WTC11 (cell line): ENCODE measurements at places on chromosomes 7 and 10. TPM values are rescaled to one million over a fixed set of nuclear protein-coding genes. Genes with fewer than 3 reads are reported as not detected.

DNA sequence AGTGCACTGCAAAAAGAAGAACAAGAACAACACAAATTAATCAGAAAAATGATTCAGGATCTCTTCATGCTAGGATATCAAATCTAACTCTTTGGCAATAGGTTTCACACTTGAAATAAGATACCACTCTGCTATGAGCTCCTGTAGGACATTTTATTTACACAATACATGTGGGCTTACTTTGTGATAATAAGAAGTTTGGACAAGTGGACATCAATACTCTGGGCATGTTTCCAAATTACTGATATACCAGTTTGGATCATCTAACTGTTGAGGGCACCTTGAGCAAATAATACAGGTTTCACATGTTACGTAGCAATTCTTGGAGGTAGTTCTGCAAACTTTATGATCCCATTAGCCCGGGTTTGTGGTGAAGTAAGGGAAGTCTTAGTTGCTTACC is 59.8 kb downstream of the CPVL start:
- no peak for DNase-seq
- H3K4me3 ChIP-seq, result no peak overlapping the region
- H3K27me3 ChIP-seq, result no peaks in the 10 kb centered on the region
- no peak overlapping the region for H3K27ac ChIP-seq
- H3K4me1 ChIP-seq, result peaks cover 16% of the 10 kb centered on the region
- peaks cover 4% of the 10 kb centered on the region; the same call in 1 of the 2 replicates for H3K36me3 ChIP-seq

DNA sequence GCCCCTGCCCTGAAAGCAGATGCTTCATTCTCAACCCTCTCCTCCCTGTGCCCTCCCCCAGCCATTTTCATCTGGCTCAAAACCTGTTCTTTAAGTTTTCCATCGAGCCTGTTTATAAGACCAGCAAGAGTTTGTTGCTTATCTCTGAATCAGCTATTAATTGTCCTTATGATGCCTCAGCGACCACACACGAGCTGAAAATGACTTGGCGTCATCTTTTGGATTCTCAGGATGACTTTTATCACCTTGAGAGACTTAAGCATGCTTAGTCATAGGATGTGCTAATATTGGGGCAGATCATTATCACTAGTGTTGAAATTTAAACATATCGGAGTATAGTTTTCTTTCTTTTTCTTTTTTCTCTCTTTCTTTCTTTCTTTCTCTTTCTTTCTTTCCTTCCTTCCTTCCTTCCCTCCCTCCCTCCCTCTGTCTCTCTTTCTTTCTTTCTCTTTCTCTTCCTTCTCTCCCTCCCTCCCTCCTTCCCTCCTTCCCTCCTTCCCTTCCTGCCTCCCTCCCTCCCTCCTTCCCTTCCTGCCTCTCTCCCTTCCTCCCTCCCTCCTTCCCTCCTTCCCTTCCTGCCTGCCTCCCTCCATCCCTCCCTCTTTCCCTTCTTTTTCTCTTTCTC is 184.5 kb downstream of the PHTF2 start:
- no peaks in the 10 kb centered on the region for H3K36me3 ChIP-seq
- no peaks in the 10 kb centered on the region for H3K27me3 ChIP-seq
- DNase-seq, result no peak
- 0 out of 2 replicates have a peak, but pooled peaks cover 4% of the 10 kb centered on the region for H3K4me1 ChIP-seq
- no peak overlapping the region for H3K4me3 ChIP-seq

Gene STEAP1B
- total RNA-seq, result 5.4 to 6.3 TPM (median 5.5 TPM) in 3 replicates

DNA sequence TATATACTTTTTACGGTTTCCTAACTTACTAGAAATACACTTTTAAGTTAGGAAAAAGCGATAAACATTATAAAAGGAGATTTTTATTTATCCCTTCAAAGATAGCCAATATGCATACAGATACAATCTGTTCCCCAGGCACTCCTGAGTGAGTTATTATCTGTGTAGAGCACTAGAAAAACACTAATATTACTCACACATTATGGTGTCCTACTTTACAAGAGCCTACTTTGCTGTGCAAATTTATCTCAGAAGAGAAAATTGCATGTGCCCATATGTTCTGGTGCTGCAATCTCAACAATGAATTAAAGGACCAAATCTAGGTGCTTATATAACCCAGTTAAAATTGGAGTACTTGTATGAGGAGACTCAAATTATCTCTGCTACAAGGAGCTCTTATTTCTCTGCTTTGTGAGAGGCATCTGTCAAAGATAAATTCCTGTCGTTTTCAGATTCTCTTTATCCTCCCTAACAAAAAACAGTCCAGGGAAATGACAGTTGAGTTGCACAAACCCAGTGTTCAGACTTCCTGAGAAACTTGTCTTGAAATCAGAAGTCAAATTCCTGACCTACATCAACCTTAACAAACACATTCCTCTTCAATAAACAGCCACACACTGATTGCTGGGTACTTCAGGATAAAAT is 28.9 kb downstream of the CPA1 start:
- H3K27me3 ChIP-seq, result no peaks in the 10 kb centered on the region
- no peak for DNase-seq
- H3K4me3 ChIP-seq, result no peak overlapping the region
- no peak overlapping the region for H3K27ac ChIP-seq
- no peaks in the 10 kb centered on the region for H3K4me1 ChIP-seq

GRCh38 chr7:110373859-110374258 is 717.1 kb upstream of the LRRN3 start:
- no peak for DNase-seq
- no peak overlapping the region for H3K27ac ChIP-seq
- H3K36me3 ChIP-seq, result no peaks in the 10 kb centered on the region
- H3K4me1 ChIP-seq, result peaks cover 8% of the 10 kb centered on the region; the same call in 1 of the 2 replicates
- H3K27me3 ChIP-seq, result no peaks in the 10 kb centered on the region
- H3K4me3 ChIP-seq, result no peak overlapping the region

Gene GSTK1
- 30.1 to 40.1 TPM (median 37.7 TPM) in 3 replicates for total RNA-seq

GRCh38 chr7:94660006-94660405 is 4.1 kb upstream of the SGCE start:
- DNase-seq, result no peak
- H3K27me3 ChIP-seq, result peaks cover 7% of the 10 kb centered on the region
- peaks cover 12% of the 10 kb centered on the region for H3K4me1 ChIP-seq

- peaks cover 23% of the 10 kb centered on the region for H3K4me1 ChIP-seq
- DNase-seq, result peak; percentile 55
- H3K4me3 ChIP-seq, result peak within 1 kb of the TSS; percentile 74
- H3K36me3 ChIP-seq, result no peaks in the 10 kb centered on the region
- H3K27me3 ChIP-seq, result peaks cover 48% of the 10 kb centered on the region
Measured at GRCh38 chr7:12570534-12571461, at the start of gene SCIN. TSS of gene SCIN (plus strand) at chr7:12570720. CDS start at chr7:12570787, 67 bp downstream.

GRCh38 chr10:19775296-19775695 is 40.9 kb upstream of the PLXDC2 start:
- no peak overlapping the region for H3K4me3 ChIP-seq
- peaks cover 2% of the 10 kb centered on the region; the same call in 1 of the 2 replicates for H3K4me1 ChIP-seq
- no peak for DNase-seq
- no peaks in the 10 kb centered on the region for H3K27me3 ChIP-seq
- no peaks in the 10 kb centered on the region for H3K36me3 ChIP-seq

- no peak overlapping the region for H3K4me3 ChIP-seq
- no peak overlapping the region; the same call in 1 of the 2 replicates for H3K27ac ChIP-seq
- peaks cover 21% of the 10 kb centered on the region for H3K36me3 ChIP-seq
- no peaks in the 10 kb centered on the region for H3K4me1 ChIP-seq
- no peaks in the 10 kb centered on the region for H3K27me3 ChIP-seq
Measured at GRCh38 chr7:22622116-22622785, 104.7 kb upstream of the IL6 start.

- H3K4me3 ChIP-seq, result peak within 1 kb of the TSS; percentile 72
- H3K4me1 ChIP-seq, result no peaks in the 10 kb centered on the region
- DNase-seq, result peak; percentile 82
- H3K27ac ChIP-seq, result no peak within 1 kb of the TSS
- peaks cover 10% of the 10 kb centered on the region for H3K36me3 ChIP-seq
- H3K27me3 ChIP-seq, result peaks cover 12% of the 10 kb centered on the region
Measured at GRCh38 chr10:133357285-133358161, at the start of gene FUOM. TSS of gene FUOM (minus strand) at chr10:133358019. CDS start at chr10:133358007, 12 bp downstream.

DNA sequence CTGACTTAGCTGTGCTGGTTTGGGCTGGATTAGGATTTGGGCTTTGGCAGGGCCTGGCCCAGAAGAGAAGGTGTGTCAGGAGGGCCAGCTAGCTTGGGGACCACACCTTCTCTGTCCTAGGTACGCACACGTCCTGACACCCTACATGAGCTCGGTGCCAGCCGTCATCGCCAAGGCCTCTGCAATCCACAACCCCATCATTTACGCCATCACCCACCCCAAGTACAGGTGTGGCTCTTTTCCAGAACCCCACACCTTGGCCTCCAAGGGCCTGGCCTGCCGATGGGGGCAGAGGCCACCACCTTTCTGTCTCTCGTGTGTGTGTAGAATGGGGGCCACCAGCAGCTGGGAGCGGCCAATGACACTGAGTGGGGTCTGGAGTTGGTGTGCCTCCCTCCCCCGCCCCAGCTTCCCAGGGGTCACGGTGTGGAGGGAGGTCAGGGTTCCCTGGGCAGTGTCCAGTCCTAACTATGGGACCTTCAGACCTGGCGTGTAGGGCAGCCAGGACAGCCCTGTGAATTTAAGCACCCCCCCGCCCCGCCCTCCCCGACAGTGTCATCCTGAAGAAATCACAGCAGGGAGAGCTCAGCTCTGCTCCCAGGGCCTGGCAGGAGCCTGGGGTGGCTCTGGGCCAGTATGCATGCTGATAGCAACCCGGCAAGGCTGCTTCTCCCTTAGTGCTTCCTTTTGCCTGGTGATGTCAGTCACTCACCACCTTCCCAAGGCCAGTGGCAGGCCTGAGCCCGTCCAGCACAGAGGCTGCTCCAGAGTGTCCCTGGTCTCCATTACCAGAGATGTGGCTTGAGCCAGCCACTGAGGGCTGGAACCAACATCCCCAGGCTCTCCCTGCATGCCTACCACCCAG is 6.9 kb upstream of the LDB3 start:
- peaks cover 9% of the 10 kb centered on the region for H3K4me1 ChIP-seq
- H3K36me3 ChIP-seq, result no peaks in the 10 kb centered on the region
- H3K27ac ChIP-seq, result peak overlapping the region; percentile 29; the same call in 1 of the 2 replicates
- H3K27me3 ChIP-seq, result no peaks in the 10 kb centered on the region
- peak; percentile 7 for DNase-seq
- H3K4me3 ChIP-seq, result no peak overlapping the region

GRCh38 chr10:112663234-112664125 is 216.5 kb downstream of the VTI1A start:
- no peak for DNase-seq
- H3K27ac ChIP-seq, result no peak overlapping the region
- peaks cover 14% of the 10 kb centered on the region for H3K4me1 ChIP-seq
- H3K36me3 ChIP-seq, result peaks cover 20% of the 10 kb centered on the region

DNA sequence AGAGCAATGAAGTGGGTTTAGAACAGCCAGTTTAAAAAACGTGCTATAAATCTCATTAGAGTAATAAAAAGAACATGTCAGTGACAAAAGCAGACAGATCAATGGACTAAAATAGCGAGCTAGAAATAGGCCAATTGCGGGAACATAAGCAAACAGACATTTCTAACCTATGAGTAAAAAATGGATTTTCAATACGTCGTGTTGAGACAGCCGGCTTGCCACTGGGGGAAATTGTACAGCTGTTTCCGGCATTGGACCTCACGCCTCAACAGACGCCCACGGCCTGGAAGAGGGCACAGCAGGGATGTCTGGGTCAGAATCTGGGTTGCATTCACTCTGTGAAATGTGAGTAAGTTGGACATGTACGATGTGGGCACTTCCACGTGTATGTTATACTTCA is 92.9 kb downstream of the SVOPL start:
- peaks cover 7% of the 10 kb centered on the region for H3K4me1 ChIP-seq
- peaks cover 10% of the 10 kb centered on the region for H3K36me3 ChIP-seq
- no peak for DNase-seq
- no peaks in the 10 kb centered on the region for H3K27me3 ChIP-seq
- H3K4me3 ChIP-seq, result no peak overlapping the region
- H3K27ac ChIP-seq, result no peak overlapping the region

- no peak overlapping the region for H3K4me3 ChIP-seq
- peaks cover 3% of the 10 kb centered on the region; the same call in 1 of the 2 replicates for H3K27me3 ChIP-seq
- no peaks in the 10 kb centered on the region for H3K4me1 ChIP-seq
- no peak for DNase-seq
- H3K36me3 ChIP-seq, result peaks cover 6% of the 10 kb centered on the region; the same call in 1 of the 2 replicates
- H3K27ac ChIP-seq, result no peak overlapping the region
Measured at GRCh38 chr10:132195366-132196075, 8.8 kb downstream of the DPYSL4 start.

Gene AGR2
- 0.32 to 1.6 TPM (median 1.4 TPM) in 3 replicates for total RNA-seq

DNA sequence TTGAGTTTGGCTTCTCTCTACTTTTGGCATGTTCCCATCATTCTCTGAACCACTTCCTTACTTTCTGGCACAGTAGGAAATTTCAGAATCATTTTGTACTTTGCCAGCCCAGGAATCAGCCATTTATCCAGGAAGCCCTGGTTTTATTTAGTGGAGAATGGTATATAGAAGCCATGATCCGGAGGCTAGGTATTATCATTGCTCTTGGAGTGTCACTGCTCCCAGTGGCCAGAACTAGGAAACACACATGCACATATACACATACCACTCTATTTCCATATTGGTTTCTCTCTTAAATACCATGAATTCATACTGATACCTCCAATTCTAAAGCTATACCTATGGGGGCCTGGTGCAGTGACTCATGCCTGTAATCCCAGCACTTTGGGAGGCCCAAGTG is 36.3 kb downstream of the SUFU start:
- DNase-seq, result no peak
- no peaks in the 10 kb centered on the region for H3K4me1 ChIP-seq
- H3K27ac ChIP-seq, result no peak overlapping the region
- no peaks in the 10 kb centered on the region for H3K36me3 ChIP-seq

DNA sequence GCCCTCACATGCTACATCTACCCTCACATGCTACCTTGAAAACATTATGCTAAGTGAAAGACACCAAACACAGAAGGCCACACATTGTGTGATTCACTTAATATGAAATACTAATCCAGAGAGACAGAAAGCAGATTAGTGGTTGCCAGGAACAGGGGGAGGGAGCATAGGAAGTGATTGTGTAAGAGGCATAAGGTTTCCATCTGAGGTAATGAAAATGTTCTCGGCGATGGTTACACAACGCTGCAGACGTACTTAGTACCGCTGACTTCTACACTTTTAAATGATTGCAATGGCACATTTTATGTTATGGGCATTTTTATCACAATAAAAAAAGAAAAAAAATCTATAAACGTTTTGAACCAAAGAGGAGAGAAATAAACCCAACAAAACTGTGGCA is 742.3 kb downstream of the TYW1 start:
- no peak overlapping the region for H3K27ac ChIP-seq
- H3K27me3 ChIP-seq, result no peaks in the 10 kb centered on the region; the same call in 1 of the 2 replicates
- peaks cover 3% of the 10 kb centered on the region; the same call in 1 of the 2 replicates for H3K36me3 ChIP-seq
- no peak for DNase-seq
- no peaks in the 10 kb centered on the region for H3K4me1 ChIP-seq

- peaks cover 13% of the 10 kb centered on the region for H3K4me1 ChIP-seq
- H3K27me3 ChIP-seq, result no peaks in the 10 kb centered on the region
- no peak for DNase-seq
- no peaks in the 10 kb centered on the region for H3K36me3 ChIP-seq
- no peak overlapping the region for H3K4me3 ChIP-seq
- no peak overlapping the region for H3K27ac ChIP-seq
Measured at GRCh38 chr7:106893591-106893990, 28.5 kb downstream of the PIK3CG start.

GRCh38 chr7:17903337-17903736 is 37.0 kb downstream of the SNX13 start:
- no peak overlapping the region for H3K4me3 ChIP-seq
- H3K4me1 ChIP-seq, result peaks cover 48% of the 10 kb centered on the region
- no peak overlapping the region for H3K27ac ChIP-seq
